ENCODE measurements at places on chromosomes 2 and 18.

DNA sequence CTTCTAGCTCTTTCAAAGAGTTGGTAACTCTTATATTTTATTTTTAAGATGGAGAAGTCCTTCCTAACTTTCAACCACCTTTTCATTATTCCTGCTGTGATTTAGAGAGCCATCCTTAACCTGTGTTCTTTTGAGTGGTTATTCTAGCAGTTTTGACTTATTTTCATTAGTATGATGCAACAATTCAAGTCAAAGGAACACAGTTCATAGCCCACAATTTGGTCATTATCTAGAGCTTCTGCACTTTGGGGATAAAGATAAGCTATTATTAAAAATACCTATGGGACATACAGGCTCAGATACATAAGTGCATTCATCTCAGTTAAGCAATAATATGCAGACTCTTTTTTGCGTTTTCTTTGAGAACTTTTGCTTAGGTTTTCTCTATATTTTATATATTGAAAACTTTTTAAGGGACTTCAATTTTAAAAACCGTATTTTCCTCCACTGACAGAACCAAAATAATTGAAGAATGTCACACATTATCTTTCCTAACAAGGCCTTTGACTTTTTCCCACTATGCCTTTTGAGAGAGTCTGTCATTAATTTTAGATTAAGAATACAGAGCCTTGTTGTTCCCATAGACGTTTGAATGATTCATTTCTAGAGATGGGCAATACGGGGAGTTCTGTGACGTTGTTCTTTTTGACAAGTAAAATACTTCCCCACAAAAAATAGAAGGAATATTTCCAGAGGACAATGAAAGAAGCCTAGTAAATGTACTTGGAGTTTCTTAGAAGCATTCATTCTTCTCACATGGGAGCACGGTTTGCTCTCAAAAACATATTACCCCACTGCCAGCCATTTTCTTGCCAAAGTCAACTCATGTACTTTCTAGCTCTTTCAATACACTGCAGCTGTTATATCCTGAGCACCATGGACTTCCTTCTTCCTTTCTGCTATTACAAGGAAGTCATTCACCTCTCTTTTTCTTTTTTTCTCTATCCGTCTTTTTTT, 42.9 kb upstream of the RASGRP3 start:
- DNase-seq = no peak

DNA sequence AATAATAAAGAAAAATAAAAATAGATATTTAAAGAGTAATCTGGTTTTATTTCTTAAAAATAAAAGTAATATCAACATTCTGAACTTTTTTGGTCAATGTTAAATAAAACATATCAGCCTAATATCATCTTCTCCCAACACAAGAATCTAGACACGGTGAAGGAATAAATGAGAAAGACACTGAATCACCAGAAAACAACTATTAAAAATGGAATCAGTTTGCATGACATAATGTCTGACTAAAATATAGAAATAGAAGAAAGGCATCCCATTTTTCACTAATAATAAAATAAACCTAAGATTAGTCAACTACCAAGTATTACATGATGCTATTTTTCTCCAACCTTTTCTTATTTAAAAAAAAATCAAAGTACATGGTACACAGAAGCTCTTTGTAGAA, 30.8 kb upstream of the TNFAIP6 start:
- peak; percentile 30 for DNase-seq

DNA sequence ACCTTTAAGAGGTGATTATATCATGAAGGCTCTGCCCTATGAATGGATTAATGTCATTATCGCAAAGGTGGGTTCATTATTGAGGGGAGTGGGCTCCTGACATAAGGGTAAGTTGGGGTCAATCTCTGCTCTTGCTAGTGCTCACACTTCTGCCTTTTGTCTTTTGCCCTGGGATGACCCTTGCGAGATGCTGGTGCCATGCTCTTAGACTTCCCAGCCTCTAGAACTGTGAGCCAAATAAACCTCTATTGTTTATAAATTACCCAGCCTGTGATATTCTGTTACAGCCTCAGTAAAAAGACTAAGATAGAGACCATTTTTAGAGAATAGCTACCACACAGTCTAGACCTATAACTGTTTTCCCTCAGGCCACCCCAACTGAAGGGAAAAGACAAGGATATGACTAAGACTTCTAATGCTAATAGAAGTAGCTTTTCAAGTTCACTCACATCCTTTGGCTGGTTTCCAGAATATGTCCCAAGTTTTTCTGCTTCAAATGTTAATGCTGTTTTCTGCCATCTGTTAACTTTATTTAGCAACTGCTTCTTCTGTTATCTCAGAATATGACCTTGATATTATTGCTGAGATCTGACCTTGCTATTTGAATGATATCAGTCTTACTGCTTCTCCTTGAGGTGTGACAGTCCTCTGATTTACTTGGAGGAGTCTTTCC, 65.1 kb upstream of the STAM2 start:
- DNase-seq = peak; percentile 75

DNA sequence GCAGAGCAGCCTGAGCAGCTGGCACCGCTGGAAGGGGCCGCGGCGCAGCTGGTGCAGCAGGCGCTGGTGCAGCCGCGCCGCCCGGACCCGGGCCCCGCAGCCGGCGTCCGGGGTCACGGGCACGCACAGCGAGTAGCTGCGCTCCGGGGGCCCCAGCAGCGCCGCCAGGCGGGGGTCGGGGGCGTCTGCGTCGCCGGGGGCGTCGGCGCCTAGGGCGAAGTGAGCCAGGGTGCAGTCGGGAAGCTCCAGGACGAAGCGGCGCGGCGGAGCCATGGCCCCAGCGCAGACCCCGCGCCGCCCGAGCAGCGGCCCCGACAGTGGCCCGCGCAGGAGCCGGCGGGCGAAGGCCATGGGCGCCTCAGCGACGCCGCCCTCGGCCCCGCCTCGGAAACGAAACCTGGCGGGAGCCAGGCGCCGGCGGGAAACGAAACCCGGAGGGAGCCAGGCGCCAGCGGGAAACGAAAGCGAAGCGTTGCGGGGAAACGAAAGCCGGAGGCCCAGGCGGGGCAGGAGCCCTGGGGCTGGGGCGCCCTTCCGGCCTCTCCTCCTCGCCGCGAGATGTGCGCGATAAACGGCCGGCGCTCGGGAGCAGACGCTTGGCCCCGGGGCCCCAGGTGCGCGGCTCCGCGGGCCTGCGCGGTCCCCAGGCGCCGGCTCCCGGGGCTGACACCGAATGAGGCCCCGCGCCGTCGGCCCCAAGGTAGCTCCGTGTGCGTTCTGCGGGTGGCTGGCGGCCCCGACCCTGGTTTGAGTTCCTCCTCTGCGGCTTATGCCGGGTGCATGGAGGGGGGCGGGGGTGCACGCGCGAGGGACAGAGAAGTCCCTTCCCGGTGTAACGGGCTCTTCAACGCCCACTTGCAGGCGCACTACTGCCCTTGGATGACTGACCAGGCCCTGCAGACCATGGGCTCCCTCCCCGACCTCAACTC, at the start of gene CMPK2:
Gene CMPK2 (minus strand): TSS at position 562 of the 929 bp plus-strand sequence. CDS start 211 bp downstream, at position 351.
- peak; percentile 9 for DNase-seq

DNA sequence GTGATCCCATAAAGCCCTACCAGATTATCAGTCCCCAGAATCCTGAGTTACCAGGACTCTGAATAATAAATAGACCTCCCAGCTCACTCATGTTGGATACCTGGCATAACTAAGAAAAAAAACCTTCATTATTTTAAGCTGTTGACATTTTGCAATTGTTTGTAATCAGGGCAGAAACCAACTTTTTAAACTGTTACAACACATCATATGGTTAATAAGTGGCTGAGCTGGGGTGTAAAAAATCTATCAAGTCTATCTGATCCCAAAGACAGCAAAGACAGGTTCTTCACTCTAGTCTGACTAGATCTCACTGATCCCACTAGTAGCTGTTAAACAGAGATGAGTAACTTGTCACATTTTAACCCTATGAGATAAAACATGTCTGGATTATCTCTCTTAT, 370.3 kb downstream of the RIT2 start:
- DNase-seq = no peak

Data from IMR-90 (cell line).